ENCODE measurements at places on chromosomes 7 and 10.

DNA sequence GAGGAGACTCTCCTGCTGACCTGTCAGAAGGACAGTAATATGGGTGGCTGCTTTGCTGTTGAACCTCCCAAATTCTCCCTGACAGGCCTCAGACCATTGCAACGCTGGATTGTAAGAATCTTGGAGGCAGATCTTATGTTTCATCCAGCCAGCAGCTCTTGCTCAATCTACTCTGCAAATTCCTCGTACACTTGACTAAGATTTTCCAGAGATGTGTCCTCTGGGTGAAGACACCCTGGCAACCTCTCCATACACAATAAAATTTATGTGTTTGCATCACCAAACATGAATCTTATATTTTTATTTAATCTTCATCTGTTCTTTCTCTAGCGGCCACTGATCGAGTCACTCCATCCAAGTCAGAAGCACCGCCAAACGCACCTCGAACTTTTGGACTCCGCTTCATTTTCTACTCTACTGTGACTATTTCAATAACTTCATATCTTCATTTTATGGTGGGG, 623.1 kb downstream of the ACTR3B start:
- no peaks in the 10 kb centered on the region for H3K36me3 ChIP-seq
- no peak overlapping the region for H3K27ac ChIP-seq
- no peak overlapping the region for H3K4me3 ChIP-seq
- no peaks in the 10 kb centered on the region for H3K27me3 ChIP-seq
- H3K4me1 ChIP-seq = no peaks in the 10 kb centered on the region

GRCh38 chr7:110051372-110051771, 1039.6 kb upstream of the LRRN3 start:
- no peaks in the 10 kb centered on the region for H3K4me1 ChIP-seq
- H3K27ac ChIP-seq = no peak overlapping the region
- H3K27me3 ChIP-seq = no peaks in the 10 kb centered on the region
- no peak overlapping the region for H3K4me3 ChIP-seq

DNA sequence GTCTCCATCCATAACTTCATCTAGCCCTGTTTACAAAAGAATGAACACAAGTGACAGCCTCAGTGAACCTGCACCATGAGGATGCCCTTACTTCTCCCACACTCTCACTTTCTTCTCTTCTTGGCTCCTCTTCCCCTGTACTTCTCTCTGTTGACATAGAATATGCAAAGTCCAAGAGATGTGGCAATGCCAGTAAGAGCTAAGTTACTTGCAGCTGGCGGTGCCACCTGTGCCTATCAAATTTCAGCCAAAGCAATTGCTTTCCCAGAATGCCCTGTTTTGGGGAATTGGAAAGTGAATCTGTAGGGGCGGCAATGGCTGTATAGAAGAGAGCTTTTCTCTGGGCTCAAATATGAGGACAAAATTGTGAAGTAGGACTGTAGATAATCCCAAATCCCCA, 557.8 kb downstream of the AUTS2 start:
- no peaks in the 10 kb centered on the region for H3K4me1 ChIP-seq
- no peak for DNase-seq
- no peak overlapping the region for H3K27ac ChIP-seq
- no peaks in the 10 kb centered on the region for H3K36me3 ChIP-seq
- H3K4me3 ChIP-seq = no peak overlapping the region
- H3K27me3 ChIP-seq = no peaks in the 10 kb centered on the region

GRCh38 chr10:26857991-26858706, 2.6 kb downstream of the ABI1 start:
- no peak for DNase-seq
- H3K36me3 ChIP-seq = no peaks in the 10 kb centered on the region
- no peak overlapping the region for H3K4me3 ChIP-seq
- peaks cover 21% of the 10 kb centered on the region for H3K4me1 ChIP-seq
- no peaks in the 10 kb centered on the region for H3K27me3 ChIP-seq

DNA sequence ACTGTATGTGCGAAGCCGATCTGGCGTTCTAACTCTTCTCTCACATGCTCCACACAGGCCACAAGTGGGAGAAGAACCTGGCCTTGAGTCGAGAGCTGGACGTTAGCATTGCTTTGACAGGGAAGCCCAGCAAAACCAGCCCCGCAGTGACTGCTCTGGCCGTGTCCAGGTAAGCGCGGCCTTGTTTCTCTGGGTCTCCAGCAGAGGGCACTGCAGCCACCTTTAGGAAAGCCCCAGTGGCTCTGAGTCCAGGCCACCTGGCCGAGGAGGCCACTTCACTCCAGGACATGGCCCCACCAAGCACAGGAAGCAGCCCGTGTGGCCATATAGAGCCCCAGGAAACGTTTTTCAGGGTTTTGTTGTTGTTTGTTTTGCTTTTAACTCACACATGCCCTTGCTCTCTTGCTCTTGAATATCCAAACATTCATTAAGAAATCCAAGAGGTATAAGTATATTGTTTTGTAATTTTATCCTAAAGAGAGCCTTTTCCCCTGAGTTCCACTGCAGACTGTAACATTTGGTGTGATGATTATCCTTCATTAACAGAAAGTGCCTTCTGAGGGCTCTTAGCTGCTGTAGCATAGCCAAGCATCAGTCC, 41.8 kb upstream of the LRRC18 start:
- no peaks in the 10 kb centered on the region for H3K27me3 ChIP-seq
- no peak for DNase-seq
- no peaks in the 10 kb centered on the region for H3K4me1 ChIP-seq
- no peak overlapping the region for H3K27ac ChIP-seq
- H3K4me3 ChIP-seq = no peak overlapping the region
- H3K36me3 ChIP-seq = no peaks in the 10 kb centered on the region

DNA sequence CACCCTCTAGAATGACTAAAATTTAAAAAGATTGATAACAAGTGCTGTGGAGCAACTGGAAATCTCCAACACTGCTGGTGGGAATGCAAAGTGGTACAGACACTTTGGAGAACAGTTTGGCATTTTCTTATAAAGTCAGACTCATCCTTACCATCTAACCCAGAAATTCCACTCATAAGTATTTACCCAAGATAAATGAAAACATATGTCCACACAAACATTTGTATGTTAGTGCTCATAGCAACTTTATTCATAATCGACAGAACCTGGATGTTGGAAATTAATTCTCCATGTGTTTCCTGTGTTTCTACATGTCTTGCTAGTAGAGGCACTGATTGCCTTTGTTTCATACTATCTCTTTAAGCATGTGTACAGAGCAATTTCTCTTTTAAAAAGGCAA, 282.4 kb downstream of the AHR start:
- H3K27ac ChIP-seq = no peak overlapping the region
- peaks cover 8% of the 10 kb centered on the region for H3K4me1 ChIP-seq
- no peaks in the 10 kb centered on the region for H3K27me3 ChIP-seq
- no peak for DNase-seq

DNA sequence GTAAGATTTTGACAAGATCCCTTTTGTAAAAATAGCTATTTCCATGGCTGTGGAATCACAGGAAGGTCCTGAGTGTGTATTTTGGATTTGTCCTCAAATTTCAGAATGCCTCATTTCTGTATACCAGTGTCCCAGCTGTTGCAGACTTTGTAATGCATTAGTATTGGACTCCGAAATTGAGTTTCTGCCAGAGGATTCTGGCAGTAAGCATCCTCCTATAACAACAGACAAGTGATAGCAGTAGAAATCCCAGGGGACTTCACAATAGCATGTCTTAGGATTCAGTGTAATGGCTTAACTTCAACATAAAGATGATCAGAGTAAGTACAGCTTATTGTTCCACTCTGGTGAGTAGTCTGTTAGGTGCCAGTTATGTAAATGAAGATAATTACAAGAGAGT, 104.6 kb downstream of the FOXP2 start:
- no peak overlapping the region for H3K4me3 ChIP-seq
- no peaks in the 10 kb centered on the region for H3K36me3 ChIP-seq
- no peaks in the 10 kb centered on the region for H3K27me3 ChIP-seq
- DNase-seq = no peak
- H3K27ac ChIP-seq = no peak overlapping the region

DNA sequence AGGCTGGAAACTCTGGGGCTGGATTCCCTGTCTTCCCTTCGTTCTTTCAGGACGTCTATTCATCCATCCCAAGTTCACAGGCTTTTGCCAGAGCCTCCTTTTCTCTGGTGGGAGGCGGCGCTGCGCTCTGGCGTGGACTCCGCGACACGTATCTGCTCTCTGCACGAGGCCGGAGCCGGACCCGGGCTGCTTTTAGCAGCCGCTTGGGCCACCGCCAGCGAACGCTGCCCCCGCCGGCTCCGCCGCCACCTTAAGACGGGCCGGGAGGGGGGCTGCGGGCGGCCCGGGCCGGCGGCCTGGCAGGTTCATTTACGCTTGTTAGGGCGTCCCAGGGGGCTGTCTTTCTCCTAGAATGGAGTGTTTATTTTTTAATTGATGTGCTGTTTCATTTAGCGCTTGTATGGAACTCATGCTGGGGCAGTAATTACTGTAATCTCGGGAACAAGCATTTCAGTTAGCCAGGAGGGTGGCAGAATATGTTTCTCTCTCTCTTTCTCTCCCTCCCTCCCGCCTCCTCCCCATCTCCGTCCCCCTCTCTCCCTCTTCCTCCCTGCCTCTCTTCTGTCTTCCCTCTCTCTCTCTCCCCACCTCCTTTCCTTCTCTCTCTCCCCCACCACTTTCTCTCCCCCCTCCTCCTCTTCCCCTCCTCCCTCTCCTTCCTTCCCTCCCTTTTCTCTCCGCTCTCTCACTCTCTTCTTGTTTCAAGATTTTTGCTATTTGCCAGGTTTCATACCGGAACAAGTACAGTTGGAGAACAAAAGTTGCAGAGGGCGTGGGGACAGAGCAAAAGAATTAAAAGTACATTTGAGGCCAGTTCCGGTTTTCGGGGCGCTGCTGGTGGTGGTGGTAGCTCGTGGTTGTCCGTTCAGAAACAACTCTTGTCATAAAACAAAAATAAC, 1.3 kb upstream of the FZD8 start:
- no peak overlapping the region for H3K27ac ChIP-seq
- H3K4me3 ChIP-seq = peak overlapping the region; percentile 86
- H3K27me3 ChIP-seq = no peaks in the 10 kb centered on the region
- DNase-seq = no peak
- peaks cover 4% of the 10 kb centered on the region for H3K4me1 ChIP-seq

DNA sequence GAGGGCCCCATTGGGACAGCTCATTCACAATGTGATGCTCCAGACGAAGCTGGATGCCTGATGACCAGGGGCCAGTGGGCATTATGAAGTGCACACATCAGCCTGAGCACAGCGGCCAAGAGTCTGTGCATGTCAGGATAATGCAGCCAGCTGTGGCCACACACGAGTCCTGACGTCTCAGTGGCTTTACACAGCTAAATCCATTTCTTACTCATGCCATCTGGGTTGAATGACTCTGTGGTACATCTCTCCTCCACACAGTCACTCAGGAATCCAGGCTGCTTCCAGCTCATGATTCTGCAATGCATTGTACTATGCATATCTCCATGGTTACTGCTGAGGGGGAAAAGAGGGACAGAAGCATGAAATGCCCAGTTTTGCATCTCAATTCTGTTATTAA, 123.6 kb downstream of the PRLHR start:
- no peaks in the 10 kb centered on the region for H3K27me3 ChIP-seq
- no peaks in the 10 kb centered on the region for H3K4me1 ChIP-seq
- H3K27ac ChIP-seq = peak overlapping the region; percentile 14
- no peak for DNase-seq

- peaks cover 13% of the 10 kb centered on the region for H3K4me1 ChIP-seq
- no peak for DNase-seq
- peak overlapping the region; percentile 96 for H3K27ac ChIP-seq
- H3K36me3 ChIP-seq = peaks cover 42% of the 10 kb centered on the region
- H3K4me3 ChIP-seq = no peak overlapping the region
- H3K27me3 ChIP-seq = no peaks in the 10 kb centered on the region
Measured at GRCh38 chr7:129948338-129948737, 4.4 kb downstream of the UBE2H start.

DNA sequence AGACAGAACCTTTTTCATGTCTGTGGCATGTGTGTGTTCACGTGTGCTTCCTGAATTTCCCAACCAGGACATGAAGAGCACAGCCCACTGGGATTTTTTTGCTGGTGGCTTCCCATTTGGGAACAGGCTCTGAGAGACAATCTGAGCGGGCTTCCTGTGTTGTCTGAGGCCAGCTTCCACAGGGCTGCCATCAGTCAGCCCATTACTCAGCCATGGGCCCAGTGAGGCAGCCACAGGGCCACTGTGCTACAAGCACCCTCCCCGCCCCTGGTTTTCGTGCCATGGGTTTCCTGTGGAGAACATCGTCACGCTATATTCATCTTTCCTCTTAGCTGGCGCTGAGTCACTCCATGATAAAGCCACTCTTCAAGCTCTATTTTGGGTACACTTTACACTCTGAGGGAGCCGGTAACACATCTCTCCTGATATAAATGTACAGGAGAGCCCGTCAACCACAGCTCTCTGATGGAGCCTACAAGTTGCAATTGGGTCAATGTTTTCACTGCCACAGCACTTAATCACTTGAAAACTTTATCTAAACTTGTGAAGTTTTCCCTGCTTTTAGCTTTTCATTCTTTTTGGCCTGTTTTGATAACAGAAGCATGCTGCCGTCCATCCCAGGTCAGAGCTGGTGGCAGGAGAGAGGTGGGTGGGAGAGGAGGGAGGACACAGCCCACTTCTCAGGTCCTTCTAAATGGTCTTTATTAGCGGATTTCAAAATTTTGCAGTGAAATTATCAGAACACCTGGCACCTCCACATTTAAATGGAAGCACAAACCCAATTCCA, 96.9 kb downstream of the HIPK2 start:
- H3K27ac ChIP-seq = peak overlapping the region; percentile 83
- H3K4me1 ChIP-seq = peaks cover 47% of the 10 kb centered on the region
- H3K36me3 ChIP-seq = no peaks in the 10 kb centered on the region
- DNase-seq = peak; percentile 86
- no peaks in the 10 kb centered on the region for H3K27me3 ChIP-seq

- peaks cover 7% of the 10 kb centered on the region for H3K36me3 ChIP-seq
- H3K27ac ChIP-seq = no peak overlapping the region
- H3K4me3 ChIP-seq = no peak overlapping the region
Measured at GRCh38 chr7:2166625-2167280, 66.0 kb downstream of the MAD1L1 start.

GRCh38 chr10:130960531-130960930, 351.0 kb downstream of the TCERG1L start:
- H3K27ac ChIP-seq = no peak overlapping the region
- no peak for DNase-seq
- no peaks in the 10 kb centered on the region for H3K36me3 ChIP-seq
- H3K4me1 ChIP-seq = no peaks in the 10 kb centered on the region
- H3K4me3 ChIP-seq = no peak overlapping the region
- H3K27me3 ChIP-seq = no peaks in the 10 kb centered on the region

- no peak for DNase-seq
- peaks cover 16% of the 10 kb centered on the region for H3K4me1 ChIP-seq
- no peak overlapping the region for H3K4me3 ChIP-seq
- H3K27ac ChIP-seq = peak overlapping the region; percentile 24
- H3K27me3 ChIP-seq = no peaks in the 10 kb centered on the region
Measured at GRCh38 chr10:114648368-114648767, 9.7 kb downstream of the ABLIM1 start.

DNA sequence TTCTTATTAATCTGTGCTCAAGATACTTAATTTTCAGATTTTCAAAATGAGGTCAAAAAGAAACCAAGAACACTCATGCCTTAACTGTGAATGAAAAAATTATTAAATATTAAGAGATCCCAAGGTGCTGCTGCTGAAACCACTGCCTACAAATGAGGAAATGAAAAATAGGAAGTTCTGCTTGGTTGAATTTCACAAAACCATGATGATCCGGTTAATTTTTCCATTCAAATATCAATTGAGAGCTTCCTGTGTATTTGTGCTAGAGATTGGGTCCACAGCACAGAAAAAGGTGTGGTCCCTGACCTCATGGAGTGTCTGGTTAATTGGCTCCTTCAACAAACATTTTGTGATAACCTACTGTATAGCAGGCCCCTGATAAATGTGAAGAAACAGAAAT, 132.7 kb upstream of the YAE1 start:
- H3K4me1 ChIP-seq = no peaks in the 10 kb centered on the region
- H3K36me3 ChIP-seq = no peaks in the 10 kb centered on the region
- no peaks in the 10 kb centered on the region for H3K27me3 ChIP-seq
- H3K27ac ChIP-seq = no peak overlapping the region

All from RWPE2 (cell line).